ENCODE measurements at places on chromosomes 3 and 15. TPM values are rescaled to one million over a fixed set of nuclear protein-coding genes. Genes with fewer than 3 reads are reported as not detected.

- no peak for DNase-seq
These were observed 407.3 kb downstream of the GBE1 start for GRCh38 chr3:81354119-81354518.

- no peak for DNase-seq
These were observed 7.3 kb upstream of the CYP11A1 start for GRCh38 chr15:74374648-74375302.

CCR9 gene
- total RNA-seq: not detected

DLL4 gene
- total RNA-seq: not detected

DNA sequence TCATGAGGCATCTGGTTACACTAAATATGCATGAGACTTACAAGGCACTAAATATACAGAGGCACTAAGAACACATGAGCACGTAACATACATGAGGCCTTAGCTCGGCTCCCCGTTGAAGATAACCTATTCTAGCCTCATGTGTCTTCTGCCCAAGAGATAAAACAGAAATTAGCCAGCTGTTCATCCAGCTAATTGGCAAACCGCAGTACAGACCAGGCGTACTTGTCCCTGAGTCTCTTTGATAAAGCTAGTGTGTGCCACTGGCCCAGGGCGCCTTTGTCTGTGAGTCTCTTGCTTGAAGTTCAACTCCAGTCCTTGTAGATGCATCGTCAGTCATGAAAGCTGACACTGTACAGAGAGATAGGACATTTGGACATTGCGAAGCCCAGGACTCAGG, 121.9 kb upstream of the SPATA12 start:
- DNase-seq: no peak

Data from MG63 (cell line).